ENCODE measurements at places on chromosomes 2 and 18.

- DNase-seq, result no peak
Measured at GRCh38 chr2:224657349-224657748, 58.8 kb downstream of the CCDC195 start.

DNA sequence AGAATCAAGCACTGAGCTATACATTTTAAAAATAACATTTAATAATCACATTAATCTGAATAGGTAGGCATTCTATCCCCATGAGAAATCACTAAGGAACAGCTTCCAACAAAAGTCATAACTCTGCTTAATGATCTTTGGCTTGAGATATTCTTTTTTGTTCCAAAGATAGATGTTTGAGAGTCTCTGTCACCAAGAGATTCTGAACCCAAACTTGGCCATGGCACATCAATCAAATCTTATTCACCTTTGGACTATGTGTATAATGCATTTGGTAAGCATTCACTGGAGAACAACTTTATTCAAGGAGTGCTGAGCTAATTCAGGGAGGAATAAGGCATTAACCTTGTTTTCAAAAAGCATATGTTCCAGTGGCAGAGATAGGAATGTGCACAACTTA is 743.3 kb downstream of the SLC4A3 start:
- DNase-seq, result no peak

DNA sequence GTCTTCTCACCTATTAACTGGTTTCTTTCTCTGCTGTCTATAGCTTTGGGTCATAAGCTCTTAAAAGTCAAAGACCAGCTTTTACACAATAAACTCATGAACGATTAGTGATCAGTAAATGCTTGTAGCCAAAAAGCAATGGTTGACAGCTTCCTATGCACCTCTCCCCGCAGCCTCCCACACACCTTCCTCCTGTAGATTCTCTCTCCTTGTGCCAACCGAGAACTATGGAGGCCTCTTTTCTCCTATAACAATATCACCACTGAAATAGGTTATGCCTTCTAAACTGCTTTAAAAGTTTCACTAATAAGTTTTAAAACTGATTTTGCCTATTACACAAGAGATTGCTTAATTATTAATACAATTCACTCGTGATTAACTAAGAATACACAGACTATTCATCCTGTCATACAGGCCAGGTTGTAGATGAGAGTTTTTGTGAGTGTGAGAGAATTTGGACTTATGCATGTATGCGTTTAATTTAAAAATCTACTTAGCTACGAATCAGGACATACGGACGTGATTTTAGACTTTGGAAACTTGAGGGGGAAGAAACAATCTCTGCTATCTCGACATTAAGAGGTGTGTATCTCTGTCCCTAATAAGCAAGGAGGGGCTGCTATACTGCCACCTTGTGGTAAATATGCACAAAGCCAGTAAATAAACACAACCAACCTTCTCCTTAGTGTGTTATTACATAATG is 229.1 kb upstream of the RBBP8 start:
- peak; percentile 53 for DNase-seq

GRCh38 chr18:44654573-44654972 is 26.1 kb upstream of the SETBP1 start:
- DNase-seq, result no peak

All from MM.1S (cell line).